Type B pancreatic cell (in vitro differentiated cells): ENCODE measurements at places on chromosomes 5 and 9. TPM values are rescaled to one million over a fixed set of nuclear protein-coding genes. Genes with fewer than 3 reads are reported as not detected.

- H3K4me3 ChIP-seq, result no peak overlapping the region
- peaks cover 11% of the 10 kb centered on the region for H3K4me1 ChIP-seq
- DNase-seq, result no peak
- peaks cover 4% of the 10 kb centered on the region for H3K36me3 ChIP-seq
- H3K27me3 ChIP-seq, result no peaks in the 10 kb centered on the region
Measured at GRCh38 chr5:94376672-94377345, 241.6 kb downstream of the KIAA0825 start.

DNA sequence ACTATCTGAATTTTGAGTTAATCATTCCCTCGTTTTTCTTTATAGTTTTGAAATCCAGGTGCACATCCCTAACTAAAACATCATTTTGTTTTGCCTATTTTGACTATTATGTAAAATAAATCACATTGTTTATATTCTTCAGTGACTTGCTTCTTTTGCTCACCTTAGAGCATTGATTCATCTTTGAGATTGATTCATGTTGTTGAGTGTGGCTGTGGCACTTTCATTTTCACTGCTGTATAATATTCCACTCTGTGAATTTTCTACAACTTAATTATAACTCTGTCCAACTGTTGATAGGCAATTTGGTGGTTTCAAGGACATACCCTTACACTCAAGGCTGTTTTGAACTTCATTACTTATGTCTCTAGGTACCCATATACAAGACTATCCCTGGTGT lies 12.5 kb downstream of the NKX2-5 start:
- no peaks in the 10 kb centered on the region for H3K36me3 ChIP-seq
- no peak overlapping the region for H3K27ac ChIP-seq
- no peak for DNase-seq

DNA sequence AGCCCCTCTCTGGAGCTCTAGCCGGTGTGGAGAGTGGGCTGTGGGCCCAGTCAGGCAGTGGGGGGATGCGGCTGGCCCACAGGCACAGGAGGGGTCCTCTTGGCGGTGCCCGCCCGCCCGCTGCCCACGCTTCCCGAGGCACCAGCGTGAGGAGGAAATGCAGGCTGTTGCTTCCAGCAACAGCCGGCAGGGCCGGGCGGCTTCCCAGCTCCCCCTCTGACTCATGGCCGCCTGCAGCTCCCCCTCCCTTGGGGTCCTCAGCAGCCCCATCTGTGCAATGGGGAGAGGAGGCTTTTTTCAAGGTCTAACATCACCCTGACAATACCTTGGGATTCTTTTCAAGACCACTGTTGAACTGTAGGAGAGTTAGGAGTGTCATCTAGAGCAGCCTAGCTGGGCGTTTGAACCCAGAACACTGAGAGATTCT lies 10.4 kb downstream of the CXXC5 start:
- H3K27me3 ChIP-seq, result no peaks in the 10 kb centered on the region
- H3K36me3 ChIP-seq, result no peaks in the 10 kb centered on the region
- DNase-seq, result no peak
- peak overlapping the region; percentile 75 for H3K4me3 ChIP-seq

The TRPM6 gene
- 1.4 and 16.9 TPM in 2 replicates for total RNA-seq

GRCh38 chr9:89077519-89077918 lies 86.3 kb downstream of the S1PR3 start:
- H3K27ac ChIP-seq, result no peak overlapping the region
- no peak for DNase-seq
- peaks cover 23% of the 10 kb centered on the region for H3K4me1 ChIP-seq
- H3K4me3 ChIP-seq, result peak overlapping the region; percentile 8
- no peaks in the 10 kb centered on the region for H3K27me3 ChIP-seq

GRCh38 chr5:124707520-124707919 lies 38.9 kb downstream of the ZNF608 start:
- H3K4me3 ChIP-seq, result peak overlapping the region; percentile 76
- H3K27ac ChIP-seq, result peak overlapping the region; percentile 63
- peaks cover 2% of the 10 kb centered on the region for H3K27me3 ChIP-seq
- no peak for DNase-seq

The CDKN2A gene
- 1.8 and 9.0 TPM in 2 replicates for total RNA-seq

GRCh38 chr9:135736979-135737839 lies 35.2 kb downstream of the KCNT1 start:
- H3K4me3 ChIP-seq, result no peak overlapping the region
- no peaks in the 10 kb centered on the region for H3K4me1 ChIP-seq
- H3K27me3 ChIP-seq, result peaks cover 42% of the 10 kb centered on the region
- no peak overlapping the region for H3K27ac ChIP-seq

The SCGB3A2 gene
- 1.4 TPM in 1 of 2 replicates, not detected in the other for total RNA-seq

The PCA3 gene
- 0.33 TPM in 1 of 2 replicates, not detected in the other for total RNA-seq

- H3K4me3 ChIP-seq, result no peak overlapping the region
- DNase-seq, result no peak
- no peak overlapping the region for H3K27ac ChIP-seq
- peaks cover 3% of the 10 kb centered on the region for H3K36me3 ChIP-seq
- peaks cover 5% of the 10 kb centered on the region for H3K27me3 ChIP-seq
Measured at GRCh38 chr5:169258372-169259000, 42.5 kb downstream of the SLIT3 start.

DNA sequence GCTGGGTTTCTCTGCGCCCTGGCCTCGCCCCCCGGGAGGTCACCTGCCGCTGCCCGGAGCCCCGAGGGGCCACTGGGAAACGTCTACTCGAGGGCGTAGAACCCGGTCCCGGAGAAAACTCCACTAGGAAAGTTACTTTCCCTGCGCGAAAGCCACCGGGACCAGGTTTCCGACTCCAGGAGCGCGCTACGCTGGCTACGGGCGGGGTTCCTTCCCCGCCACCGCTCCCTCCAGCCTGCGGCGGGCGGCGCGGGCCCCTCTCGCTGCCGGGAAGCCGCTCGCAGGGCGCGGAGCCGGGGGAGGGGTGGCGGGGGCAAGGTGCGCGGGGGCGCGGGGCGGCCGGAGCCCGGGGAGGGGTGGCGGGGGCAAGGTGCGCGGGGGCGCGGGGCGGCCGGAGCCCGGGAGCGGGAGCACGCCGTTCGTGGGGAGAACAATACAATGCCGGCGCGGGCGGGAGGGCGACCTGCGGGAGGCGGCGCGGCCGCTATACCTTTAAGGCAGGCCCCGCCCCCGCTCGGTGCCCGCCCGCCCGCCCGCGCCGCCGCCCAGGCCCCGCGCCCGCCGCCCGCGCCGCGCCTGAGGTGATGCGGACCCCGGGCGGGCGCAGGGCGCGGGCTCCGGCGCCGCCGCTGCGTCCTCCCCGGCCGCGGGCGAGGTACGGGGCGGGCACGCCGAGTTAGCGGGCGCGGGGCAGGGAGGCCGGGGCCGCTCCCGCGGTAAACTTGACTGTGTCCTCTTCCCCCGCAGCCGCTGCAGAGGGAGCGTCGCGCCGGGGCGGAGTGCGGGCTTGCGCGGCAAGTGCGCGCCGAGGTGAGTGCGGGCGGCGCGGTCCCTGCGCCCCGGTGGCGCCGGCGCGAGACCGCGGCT lies 278.1 kb downstream of the AOPEP start:
- H3K4me3 ChIP-seq, result peak overlapping the region; percentile 91
- H3K27ac ChIP-seq, result peak overlapping the region; percentile 91
- DNase-seq, result no peak
- H3K4me1 ChIP-seq, result peaks cover 64% of the 10 kb centered on the region

GRCh38 chr9:38445154-38446043 lies 21.1 kb upstream of the IGFBPL1 start:
- peaks cover 8% of the 10 kb centered on the region for H3K4me1 ChIP-seq
- H3K27ac ChIP-seq, result no peak overlapping the region
- no peak for DNase-seq
- H3K4me3 ChIP-seq, result no peak overlapping the region
- H3K27me3 ChIP-seq, result peaks cover 19% of the 10 kb centered on the region

The CNOT8 gene
- total RNA-seq, result 41.4 and 51.5 TPM in 2 replicates

DNA sequence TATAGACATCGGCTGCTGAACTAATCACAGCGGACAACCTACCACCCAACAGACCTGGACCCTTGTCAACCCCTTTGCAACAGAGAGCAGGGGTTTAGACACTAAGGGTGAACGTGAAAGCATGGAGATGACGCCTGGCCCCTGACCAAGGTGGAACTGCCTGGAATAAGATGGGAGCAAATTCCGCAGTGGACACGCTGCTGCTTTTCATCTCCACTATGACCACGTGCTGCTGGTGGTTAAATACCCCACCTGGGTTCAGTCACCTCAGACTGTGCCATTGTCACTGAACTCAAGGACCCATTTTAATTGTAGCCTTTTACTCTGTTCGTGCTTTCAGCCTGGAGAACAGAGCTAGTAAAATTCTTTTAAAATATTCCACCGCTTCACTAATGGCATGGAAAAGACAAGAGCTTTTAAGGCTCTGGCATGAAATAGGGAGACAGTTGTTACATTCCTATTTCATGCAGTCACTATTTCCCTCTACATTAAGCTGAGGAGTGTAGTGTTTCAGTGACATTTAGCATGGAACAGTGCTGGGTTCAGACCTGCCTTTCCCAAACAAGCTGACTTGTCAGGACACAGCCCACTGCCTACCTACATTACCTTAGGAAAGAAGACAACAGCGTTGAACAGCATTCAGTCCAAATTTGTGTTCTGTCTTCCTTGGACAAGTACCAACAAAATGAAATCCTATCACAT lies 96.8 kb downstream of the ANKRD18B start:
- DNase-seq, result no peak
- peaks cover 24% of the 10 kb centered on the region for H3K27me3 ChIP-seq
- H3K27ac ChIP-seq, result no peak overlapping the region
- H3K36me3 ChIP-seq, result no peaks in the 10 kb centered on the region
- H3K4me1 ChIP-seq, result peaks cover 4% of the 10 kb centered on the region

DNA sequence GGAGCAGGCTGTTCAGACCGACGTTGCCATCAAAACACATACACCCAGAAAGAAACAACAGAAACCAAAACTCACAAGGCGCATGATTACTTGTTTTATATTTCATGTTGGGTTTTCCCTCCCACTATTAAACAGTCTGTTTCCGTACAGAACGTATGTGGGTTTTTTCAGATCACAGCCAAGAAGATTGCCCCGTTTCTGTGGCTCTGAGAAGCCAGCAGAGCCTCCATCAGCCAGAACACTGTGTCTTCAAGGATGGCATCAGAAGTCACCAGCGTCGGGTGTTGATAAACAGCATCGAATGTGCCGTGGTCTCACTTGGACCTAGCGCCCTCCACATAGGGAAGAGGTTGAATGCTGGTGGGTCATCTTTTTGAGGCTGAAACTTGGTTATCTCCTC lies 42.8 kb downstream of the FAM78A start:
- no peak for DNase-seq
- H3K4me1 ChIP-seq, result peaks cover 7% of the 10 kb centered on the region
- no peaks in the 10 kb centered on the region for H3K27me3 ChIP-seq

GRCh38 chr5:71811779-71812178 lies 92.7 kb downstream of the CARTPT start:
- H3K4me1 ChIP-seq, result peaks cover 33% of the 10 kb centered on the region
- no peak for DNase-seq
- H3K36me3 ChIP-seq, result no peaks in the 10 kb centered on the region
- no peak overlapping the region for H3K4me3 ChIP-seq

GRCh38 chr5:37836592-37837413 lies 3.0 kb downstream of the GDNF start:
- no peak for DNase-seq
- peaks cover 91% of the 10 kb centered on the region for H3K27me3 ChIP-seq
- no peak overlapping the region for H3K27ac ChIP-seq
- H3K36me3 ChIP-seq, result no peaks in the 10 kb centered on the region

DNA sequence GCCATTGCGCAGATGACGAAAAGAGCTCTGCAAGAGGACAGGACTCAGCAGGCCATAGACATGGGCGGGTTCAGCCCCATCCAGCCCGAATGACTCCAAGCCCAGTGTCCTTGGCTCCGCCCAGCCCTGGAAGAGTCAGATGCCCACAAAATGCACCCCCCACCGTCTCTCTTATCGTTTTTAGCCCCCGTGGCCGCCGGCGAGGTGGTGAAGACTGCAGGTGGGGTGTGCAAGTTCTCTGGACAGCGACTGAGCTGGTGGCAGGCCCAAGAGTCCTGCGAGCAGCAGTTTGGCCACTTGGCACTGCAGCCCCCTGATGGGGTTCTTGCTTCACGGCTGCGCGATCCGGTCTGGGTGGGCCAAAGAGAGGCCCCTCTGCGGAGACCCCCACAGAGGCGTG lies 2.1 kb downstream of the ADGRD2 start:
- H3K4me1 ChIP-seq, result peaks cover 8% of the 10 kb centered on the region
- no peak overlapping the region for H3K4me3 ChIP-seq
- H3K27ac ChIP-seq, result no peak overlapping the region
- peaks cover 59% of the 10 kb centered on the region for H3K27me3 ChIP-seq

DNA sequence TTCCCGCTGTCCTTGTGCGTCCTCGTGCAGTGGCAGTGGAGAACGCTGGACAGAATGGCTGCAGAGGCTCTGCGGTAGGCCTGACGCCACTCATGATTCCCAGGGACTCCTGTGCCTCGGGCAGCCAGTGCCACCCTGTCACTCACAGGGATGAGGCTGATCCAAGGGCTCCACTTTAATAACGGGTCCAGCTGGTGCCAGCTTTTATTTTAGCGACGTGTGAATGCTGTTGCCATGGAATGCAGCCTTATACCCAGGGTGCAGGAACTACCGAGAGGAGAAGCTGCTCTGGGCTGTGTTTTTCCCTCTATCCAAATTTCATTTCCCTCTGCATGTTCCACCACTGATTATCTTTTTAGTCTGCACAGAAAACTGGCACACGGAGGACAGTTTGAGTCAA lies 15.8 kb upstream of the NTNG2 start:
- no peaks in the 10 kb centered on the region for H3K36me3 ChIP-seq
- no peak overlapping the region for H3K4me3 ChIP-seq
- H3K27me3 ChIP-seq, result peaks cover 64% of the 10 kb centered on the region
- no peak overlapping the region for H3K27ac ChIP-seq
- no peak for DNase-seq

GRCh38 chr9:131020388-131020787 lies 11.4 kb downstream of the LAMC3 start:
- peaks cover 12% of the 10 kb centered on the region for H3K4me1 ChIP-seq
- no peaks in the 10 kb centered on the region for H3K36me3 ChIP-seq
- H3K27ac ChIP-seq, result no peak overlapping the region
- H3K27me3 ChIP-seq, result peaks cover 55% of the 10 kb centered on the region
- DNase-seq, result no peak

- no peak for DNase-seq
- peaks cover 11% of the 10 kb centered on the region for H3K4me1 ChIP-seq
- H3K4me3 ChIP-seq, result no peak overlapping the region
- no peaks in the 10 kb centered on the region for H3K36me3 ChIP-seq
- H3K27ac ChIP-seq, result no peak overlapping the region
Measured at GRCh38 chr9:80946496-80947170, 742.7 kb downstream of the TLE1 start.

- H3K4me3 ChIP-seq, result no peak overlapping the region
- H3K4me1 ChIP-seq, result no peaks in the 10 kb centered on the region
- H3K27me3 ChIP-seq, result peaks cover 15% of the 10 kb centered on the region
- no peak for DNase-seq
- no peak overlapping the region for H3K27ac ChIP-seq
Measured at GRCh38 chr5:173383711-173384110, 55.5 kb upstream of the STC2 start.

DNA sequence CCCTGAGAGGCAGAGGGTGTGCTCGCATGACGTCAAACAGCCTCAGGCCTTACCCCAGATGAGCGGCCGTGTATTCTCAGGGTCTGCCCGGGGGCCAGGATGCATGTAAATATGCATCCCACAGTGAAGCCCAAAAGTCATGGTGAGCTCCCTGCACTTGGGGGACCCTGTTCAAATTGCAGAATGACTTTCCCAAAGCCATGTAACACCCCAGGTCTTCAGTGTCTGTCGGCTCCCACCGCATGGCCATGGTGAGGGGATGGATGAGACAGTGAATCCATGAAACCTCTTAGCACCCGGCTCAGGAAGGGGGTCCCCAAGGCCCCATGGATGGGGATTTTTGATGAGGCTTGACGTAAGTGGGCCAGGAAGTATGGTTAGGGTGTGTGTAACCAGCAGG lies 9.3 kb upstream of the COL5A1 start:
- H3K4me1 ChIP-seq, result peaks cover 27% of the 10 kb centered on the region
- H3K27me3 ChIP-seq, result peaks cover 11% of the 10 kb centered on the region
- no peaks in the 10 kb centered on the region for H3K36me3 ChIP-seq
- no peak overlapping the region for H3K27ac ChIP-seq

GRCh38 chr5:19179571-19179970 lies 808.4 kb downstream of the CDH18 start:
- no peaks in the 10 kb centered on the region for H3K27me3 ChIP-seq
- H3K4me3 ChIP-seq, result no peak overlapping the region
- H3K4me1 ChIP-seq, result no peaks in the 10 kb centered on the region
- H3K36me3 ChIP-seq, result no peaks in the 10 kb centered on the region
